ENCODE measurements at places on chromosomes 5 and 9.

DNA sequence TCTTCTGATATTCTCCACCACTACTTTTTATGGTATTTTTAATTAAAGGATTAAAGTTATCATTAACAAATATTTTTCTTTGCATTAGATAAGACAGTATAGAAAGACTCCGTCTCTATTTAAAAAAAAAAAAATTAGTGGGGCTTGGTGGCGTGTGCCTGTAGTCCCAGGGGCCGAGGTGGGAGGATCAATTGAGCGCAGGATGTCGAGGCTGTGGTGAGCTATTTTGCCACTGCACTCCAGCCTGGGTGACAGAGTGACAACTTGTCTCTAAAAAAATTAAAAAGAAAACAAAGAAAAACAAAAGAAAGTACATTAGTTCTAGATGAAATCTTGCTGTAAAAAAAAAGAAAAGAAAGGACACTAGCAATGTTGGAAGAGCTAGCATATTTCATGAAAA, 97.4 kb upstream of the IL6ST start:
- DNase-seq, result no peak

GRCh38 chr5:2254406-2254805, 371.7 kb upstream of the IRX4 start:
- no peak for DNase-seq

GRCh38 chr9:106025453-106025852, 331.1 kb downstream of the TMEM38B start:
- no peak for DNase-seq

- no peak for DNase-seq
These were observed 110.0 kb upstream of the RPS23 start for GRCh38 chr5:82388181-82388580.

- no peak for DNase-seq
These were observed 198.7 kb downstream of the CHSY3 start for GRCh38 chr5:130102960-130103359.

- DNase-seq, result no peak
These were observed 494 bp downstream of the ASTN2 start for GRCh38 chr9:117414220-117414905.

DNA sequence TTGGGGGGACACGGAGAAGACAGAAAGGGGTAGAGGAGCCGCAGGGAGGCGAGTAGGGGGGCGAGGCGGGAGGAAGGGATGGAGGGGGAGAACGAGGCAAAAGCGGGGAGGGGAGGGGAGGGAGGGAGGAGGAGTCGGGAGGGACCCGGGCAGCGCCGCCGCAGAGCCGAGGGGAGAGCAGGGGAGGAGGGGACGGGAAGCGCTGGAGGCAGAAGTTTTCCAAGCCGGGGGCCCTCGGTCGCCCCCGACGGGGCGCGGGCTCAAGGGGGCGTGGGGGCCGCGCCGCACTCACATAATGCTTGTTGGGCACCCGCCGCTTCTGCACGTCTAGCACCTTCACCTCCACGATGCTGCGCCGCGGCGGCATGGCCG, 353 bp downstream of the SH3PXD2B start:
- no peak for DNase-seq

DNA sequence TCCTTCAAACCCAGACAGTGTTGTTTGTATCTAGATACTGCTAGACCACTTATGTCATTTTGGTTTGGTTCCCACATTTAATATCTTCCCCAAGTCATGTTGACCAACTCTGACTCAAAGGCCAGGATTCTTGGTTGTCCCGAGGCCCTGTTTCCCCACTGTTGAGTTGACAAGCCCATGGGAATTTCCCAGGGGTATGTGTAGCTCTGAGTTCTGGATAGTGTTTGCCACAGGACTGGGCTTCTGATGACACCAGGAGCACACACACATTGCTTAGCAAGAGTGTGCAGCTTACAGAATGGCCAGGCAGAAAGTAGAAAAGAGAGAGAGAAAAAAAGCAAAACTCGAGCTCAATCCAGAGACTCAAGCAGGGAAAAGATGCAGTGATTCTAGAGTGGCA, 214.4 kb downstream of the NXNL2 start:
- DNase-seq, result no peak

Measured in cortex of kidney (tissue), 1 donor.